ENCODE measurements at places on chromosomes 2 and 18.

DNA sequence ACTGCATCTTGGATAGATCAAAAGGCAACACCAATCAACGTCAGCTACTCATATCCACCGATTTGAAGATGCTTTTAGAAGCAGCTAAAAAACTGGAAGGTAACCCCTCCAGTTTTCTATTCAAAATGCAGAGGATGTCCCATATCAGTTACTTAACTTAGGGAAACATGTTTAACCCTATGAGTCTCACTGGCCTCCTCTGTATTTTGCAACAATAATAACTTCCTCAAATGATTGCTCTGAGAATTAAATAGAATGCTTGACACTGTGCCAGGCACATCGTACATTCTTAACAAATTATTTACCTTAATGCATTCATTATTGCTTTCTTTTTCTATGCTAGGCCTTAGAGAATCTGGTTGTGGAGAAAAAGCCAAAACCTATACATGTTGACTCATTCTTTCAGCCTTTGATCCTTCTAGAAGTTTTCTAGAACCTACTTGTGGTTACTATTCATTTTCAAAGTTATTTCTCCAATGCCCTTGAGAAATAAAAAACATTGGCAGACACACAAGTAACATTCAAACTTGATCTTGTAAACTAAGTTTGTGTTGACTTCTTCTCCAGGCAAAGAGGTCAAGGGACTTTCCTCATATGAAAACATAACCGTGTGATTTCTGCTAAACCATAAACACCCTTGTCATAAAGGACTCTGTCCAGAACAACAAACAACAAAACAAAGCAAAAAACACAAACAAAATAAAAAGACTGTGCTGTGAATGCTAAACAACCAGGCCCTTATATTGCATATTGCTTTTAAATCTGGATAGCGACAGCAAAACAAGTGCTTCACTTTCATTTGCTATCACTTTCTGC lies 4.6 kb downstream of the DOCK10 start:
- no peak for DNase-seq
- H3K36me3 ChIP-seq = no peaks in the 10 kb centered on the region
- H3K27me3 ChIP-seq = peaks cover 53% of the 10 kb centered on the region
- peaks cover 10% of the 10 kb centered on the region for H3K4me1 ChIP-seq

DNA sequence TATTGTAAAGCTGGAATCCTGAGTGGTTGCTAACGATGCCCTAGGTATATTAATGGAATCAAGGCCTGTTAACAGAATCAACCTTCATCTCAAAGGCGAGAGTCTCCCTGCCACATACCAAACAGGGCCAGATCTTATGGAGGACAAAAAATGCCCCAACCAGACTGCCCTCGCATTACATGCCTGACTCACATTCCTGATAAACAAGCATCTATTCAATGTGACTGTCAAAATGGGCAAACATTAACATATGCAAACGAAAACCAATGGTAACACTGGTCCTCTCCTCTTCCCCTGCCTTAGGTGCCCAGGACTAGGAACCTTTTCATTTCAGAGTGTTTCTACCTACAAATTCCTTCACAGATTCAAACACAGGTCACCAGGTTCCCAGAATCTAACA lies 83.4 kb downstream of the COL6A3 start:
- no peaks in the 10 kb centered on the region for H3K27me3 ChIP-seq
- DNase-seq = no peak
- H3K4me3 ChIP-seq = no peak overlapping the region
- no peaks in the 10 kb centered on the region for H3K36me3 ChIP-seq
- no peaks in the 10 kb centered on the region for H3K4me1 ChIP-seq

DNA sequence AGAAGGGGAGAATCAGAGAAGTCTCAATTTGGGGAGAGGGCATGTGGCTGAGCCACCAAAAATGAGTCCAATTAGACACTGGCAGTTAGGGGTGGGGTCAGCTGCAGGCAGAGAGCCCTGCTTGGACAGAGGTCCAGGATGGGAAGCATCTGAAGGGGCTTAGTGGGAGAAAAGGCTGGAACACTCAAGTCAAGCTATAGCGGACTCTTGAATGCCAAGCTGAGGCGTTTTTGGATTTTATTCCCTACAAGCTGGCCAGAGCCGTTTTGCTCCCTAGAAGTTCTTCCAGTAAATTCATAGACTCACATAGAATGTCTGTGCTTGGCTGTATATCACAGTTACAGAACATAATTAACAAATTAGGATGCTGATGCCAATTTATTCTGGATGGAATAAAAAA lies 172.8 kb downstream of the ACOXL start:
- H3K27ac ChIP-seq = no peak overlapping the region
- no peaks in the 10 kb centered on the region for H3K36me3 ChIP-seq
- no peak for DNase-seq
- H3K4me3 ChIP-seq = no peak overlapping the region
- H3K4me1 ChIP-seq = peaks cover 15% of the 10 kb centered on the region

GRCh38 chr2:69560147-69560482 lies 83.4 kb downstream of the AAK1 start:
- no peaks in the 10 kb centered on the region for H3K4me1 ChIP-seq
- no peak overlapping the region for H3K4me3 ChIP-seq
- DNase-seq = no peak
- H3K36me3 ChIP-seq = no peaks in the 10 kb centered on the region
- no peak overlapping the region for H3K27ac ChIP-seq
- H3K27me3 ChIP-seq = no peaks in the 10 kb centered on the region

GRCh38 chr2:161136696-161137324 lies 23.4 kb upstream of the TANK start:
- peaks cover 3% of the 10 kb centered on the region for H3K4me1 ChIP-seq
- no peak overlapping the region for H3K27ac ChIP-seq
- no peaks in the 10 kb centered on the region for H3K36me3 ChIP-seq
- H3K4me3 ChIP-seq = no peak overlapping the region
- DNase-seq = no peak

DNA sequence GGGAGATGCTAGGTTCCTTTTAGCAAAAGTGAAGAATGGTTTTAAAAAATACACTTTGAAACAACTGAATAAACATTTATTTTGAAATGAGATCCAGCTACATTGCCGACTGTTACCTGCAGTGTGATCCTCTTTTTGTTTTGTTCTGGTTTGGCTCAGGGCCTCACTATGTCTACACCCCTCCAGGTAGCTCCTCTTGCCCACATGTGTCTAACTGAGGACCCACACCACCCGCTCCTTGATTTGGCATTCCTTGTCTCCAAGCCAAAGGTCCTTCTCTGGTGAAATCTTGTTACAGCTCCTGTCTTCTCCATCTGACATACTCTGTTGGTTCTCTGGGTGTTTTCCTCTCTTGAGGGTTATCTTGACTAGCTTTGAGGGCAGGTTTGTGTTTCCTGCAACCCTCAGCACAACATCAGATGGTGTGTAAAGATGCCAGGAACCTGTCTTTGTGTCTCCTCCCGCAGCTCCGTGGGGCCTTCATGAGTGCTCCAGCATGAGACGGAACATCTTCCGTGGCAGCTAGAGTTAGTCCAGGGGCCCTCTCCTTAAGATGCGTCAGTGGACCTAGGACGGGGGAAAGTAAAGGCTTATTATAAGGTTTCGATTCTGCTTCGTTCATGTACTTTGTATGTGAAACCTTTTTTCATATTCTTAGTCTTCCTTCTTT lies 32.1 kb downstream of the MAP4K4 start:
- DNase-seq = no peak
- H3K4me1 ChIP-seq = peaks cover 16% of the 10 kb centered on the region
- no peak overlapping the region for H3K27ac ChIP-seq
- H3K4me3 ChIP-seq = no peak overlapping the region
- no peaks in the 10 kb centered on the region for H3K27me3 ChIP-seq
- H3K36me3 ChIP-seq = no peaks in the 10 kb centered on the region

- DNase-seq = no peak
- no peak overlapping the region for H3K27ac ChIP-seq
- no peaks in the 10 kb centered on the region for H3K27me3 ChIP-seq
- H3K36me3 ChIP-seq = no peaks in the 10 kb centered on the region
- no peak overlapping the region for H3K4me3 ChIP-seq
- H3K4me1 ChIP-seq = peaks cover 8% of the 10 kb centered on the region
Observed at GRCh38 chr2:57878171-57878865, 168.3 kb upstream of the VRK2 start.

DNA sequence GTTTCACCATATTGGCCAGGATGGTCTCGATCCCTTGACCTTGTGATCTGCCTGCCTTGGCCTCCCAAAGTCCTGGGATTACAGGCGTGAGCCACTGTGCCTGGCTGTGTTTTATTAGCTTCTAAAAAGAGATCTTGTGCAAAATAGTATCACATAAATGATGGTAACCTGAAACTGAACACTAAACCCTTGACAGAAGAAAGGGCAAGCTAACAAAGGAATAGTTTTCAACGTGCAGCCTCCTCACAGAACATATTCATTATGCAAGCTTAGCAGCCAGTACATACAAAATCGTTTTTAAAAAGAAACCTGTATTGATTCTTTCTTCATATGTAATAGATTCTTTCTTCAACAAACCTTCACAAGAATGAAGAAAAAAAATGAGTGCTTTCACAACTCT lies 20.6 kb downstream of the CHN1 start:
- H3K4me1 ChIP-seq = peaks cover 28% of the 10 kb centered on the region
- no peak overlapping the region for H3K4me3 ChIP-seq
- no peaks in the 10 kb centered on the region for H3K27me3 ChIP-seq
- no peaks in the 10 kb centered on the region for H3K36me3 ChIP-seq
- no peak for DNase-seq
- peak overlapping the region; percentile 71 for H3K27ac ChIP-seq

GRCh38 chr2:133673305-133673905 lies 105.1 kb upstream of the NCKAP5 start:
- no peak for DNase-seq
- no peak overlapping the region for H3K27ac ChIP-seq
- no peaks in the 10 kb centered on the region for H3K36me3 ChIP-seq
- H3K4me1 ChIP-seq = peaks cover 26% of the 10 kb centered on the region

DNA sequence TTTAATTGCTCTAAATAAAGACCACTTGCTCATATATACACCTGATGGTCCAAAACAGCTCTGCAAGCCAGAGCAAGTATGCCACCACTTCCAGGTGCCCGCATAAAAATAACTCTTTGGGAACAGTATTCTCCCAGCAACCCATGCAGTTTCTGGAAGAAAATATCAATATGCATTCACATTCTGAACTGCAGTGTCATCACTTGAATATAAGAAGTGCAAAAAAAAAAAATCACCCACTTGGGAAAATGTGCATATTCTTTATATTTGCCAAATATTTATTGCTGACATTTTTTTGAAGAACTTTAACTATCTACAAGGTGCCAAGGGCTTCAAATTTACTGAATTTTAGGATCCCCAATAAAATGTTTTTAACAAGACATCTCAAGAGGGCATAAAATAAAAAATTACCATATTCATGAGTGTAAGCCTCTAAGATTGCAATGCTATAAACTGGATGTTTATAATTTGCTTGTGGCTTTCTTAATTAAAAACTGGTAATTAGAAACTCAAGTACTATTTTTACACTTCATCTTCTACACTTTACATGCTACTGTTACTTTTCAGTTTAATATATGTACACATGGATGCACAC lies 360.6 kb upstream of the HNRNPA3 start:
- DNase-seq = no peak
- no peaks in the 10 kb centered on the region for H3K36me3 ChIP-seq
- H3K27me3 ChIP-seq = no peaks in the 10 kb centered on the region
- no peak overlapping the region for H3K4me3 ChIP-seq
- H3K4me1 ChIP-seq = no peaks in the 10 kb centered on the region
- no peak overlapping the region for H3K27ac ChIP-seq

GRCh38 chr2:7419814-7420311 lies 502.7 kb downstream of the RNF144A start:
- peaks cover 12% of the 10 kb centered on the region for H3K4me1 ChIP-seq
- no peaks in the 10 kb centered on the region for H3K36me3 ChIP-seq
- DNase-seq = no peak
- H3K27me3 ChIP-seq = no peaks in the 10 kb centered on the region
- no peak overlapping the region for H3K4me3 ChIP-seq

DNA sequence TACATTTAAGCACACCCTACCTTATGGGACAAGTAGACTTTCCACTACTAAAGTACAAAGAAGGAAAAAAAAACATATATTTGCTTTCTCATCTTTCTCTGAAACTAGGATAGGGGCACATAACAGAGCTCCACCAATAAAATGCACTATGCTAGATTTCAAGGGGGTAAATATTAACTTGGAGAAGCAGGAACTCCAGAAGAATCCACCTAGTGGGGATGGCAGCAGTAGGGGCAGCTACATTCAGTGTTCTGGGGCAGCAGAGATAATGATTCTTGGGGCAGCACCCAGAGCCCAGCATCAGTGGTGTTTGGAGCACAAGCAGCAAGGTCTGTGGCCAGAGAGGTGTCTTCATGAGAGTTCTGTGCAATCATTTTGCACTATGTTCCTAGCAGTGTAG lies 64.7 kb downstream of the DTNB start:
- no peaks in the 10 kb centered on the region for H3K27me3 ChIP-seq
- H3K36me3 ChIP-seq = no peaks in the 10 kb centered on the region
- no peak for DNase-seq
- no peak overlapping the region for H3K4me3 ChIP-seq

DNA sequence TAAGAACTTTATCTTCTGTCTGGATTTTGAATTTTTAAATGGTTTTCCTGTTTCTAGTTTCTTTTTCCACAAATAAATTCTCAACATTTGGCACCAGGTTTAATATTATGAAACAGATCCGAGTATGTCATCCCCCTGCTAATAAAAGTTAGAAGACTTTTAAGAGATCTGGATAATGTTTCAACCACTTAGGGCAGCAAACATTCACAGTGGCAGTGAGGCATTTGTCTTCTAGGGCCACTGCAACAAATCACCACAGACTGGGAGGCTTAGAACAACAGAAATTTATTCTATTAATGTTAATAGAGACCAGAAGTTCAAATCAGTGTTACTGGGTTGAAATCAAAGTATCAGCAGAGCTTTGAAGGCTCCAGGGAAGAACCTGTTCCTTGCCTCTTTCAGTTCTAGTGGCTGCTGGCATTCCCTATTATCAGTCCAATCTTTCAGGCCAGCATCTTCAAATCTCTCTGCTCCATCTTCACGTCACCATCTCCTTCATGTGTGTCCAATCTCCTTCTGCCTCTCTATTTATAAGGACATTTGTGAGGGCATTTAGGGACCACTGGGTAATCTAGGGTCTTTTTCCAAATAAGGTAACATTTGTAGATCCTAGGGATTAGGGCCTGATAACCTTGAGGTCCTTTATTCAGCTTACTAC lies 23.4 kb downstream of the ACSL3 start:
- H3K36me3 ChIP-seq = peaks cover 3% of the 10 kb centered on the region
